ENCODE measurements at places on chromosomes 2 and 18.

DNA sequence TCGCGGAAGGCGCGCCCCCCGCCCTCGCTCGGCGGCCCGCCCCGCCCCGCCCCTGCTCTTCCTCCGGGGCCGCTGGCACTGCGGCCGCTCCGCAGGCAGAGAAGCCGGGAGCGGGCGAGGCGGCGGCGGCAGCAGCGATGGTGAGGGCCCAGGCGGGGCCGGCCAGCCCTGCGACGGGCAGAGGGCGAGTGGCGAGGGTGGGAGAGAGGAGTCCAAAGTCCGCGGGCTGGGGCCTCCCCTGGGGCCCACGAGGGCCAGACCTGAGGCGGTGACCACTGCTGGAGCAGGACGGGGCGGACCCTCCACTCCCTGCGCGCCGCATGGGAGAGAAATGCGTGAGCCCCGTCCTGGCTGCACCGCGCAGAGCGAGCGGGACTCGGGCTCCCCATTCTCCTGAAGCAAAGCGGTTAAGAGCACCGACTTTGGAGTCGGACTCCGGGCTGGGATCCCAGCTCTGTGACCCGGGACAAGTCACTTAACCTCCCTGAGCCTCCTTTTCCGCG is at the start of gene VAMP5:
Gene VAMP5 (plus strand): TSS at position 78 of the 503 bp plus-strand sequence. CDS start 60 bp downstream, at position 138.
- DNase-seq = no peak

- DNase-seq = no peak
These were observed 186.4 kb upstream of the COL3A1 start for GRCh38 chr2:188787658-188788240.

DNA sequence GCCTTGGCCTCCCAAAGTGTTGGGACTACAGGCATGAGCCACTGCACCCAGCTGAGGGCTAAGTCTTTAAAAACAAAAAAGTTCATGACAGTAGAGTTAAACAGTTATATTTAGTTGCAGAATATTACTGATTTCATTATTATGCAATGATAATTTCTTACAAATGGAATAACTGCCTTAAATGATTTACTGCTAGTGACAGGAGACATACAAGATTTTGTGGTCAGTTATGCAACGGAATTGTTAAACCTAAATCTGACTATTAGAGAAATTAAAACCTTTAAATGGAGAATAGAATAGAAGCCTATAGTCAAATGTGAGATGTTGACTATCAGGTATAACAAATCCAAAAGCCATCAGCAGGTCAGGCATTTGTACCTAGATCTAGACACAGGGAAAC is 10.3 kb upstream of the DNAJC10 start:
- DNase-seq = no peak

DNA sequence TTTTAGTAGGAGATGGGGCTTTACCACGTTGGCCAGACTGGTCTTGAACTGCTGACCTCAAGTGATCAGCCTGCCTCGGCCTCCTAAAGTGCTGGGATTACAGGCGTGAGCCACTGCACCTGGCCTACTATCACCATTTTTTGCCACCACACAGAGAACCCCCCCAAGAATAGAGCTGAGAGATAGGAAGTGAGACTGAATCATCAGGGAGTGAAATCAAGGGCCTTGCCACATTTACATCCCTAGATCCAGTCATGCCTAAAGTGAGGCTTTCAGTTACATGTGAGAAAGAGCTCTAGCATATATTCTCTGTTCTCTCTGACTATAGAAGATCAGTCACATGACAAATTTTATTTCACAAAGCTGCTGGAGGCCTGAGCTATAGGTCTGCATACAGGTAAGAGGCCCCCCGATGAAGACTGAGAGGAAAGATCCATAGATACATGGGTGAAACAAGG is 28.0 kb upstream of the KCMF1 start:
- no peak for DNase-seq

- no peak for DNase-seq
These were observed 41.3 kb downstream of the BCL11A start for GRCh38 chr2:60512062-60512622.

DNA sequence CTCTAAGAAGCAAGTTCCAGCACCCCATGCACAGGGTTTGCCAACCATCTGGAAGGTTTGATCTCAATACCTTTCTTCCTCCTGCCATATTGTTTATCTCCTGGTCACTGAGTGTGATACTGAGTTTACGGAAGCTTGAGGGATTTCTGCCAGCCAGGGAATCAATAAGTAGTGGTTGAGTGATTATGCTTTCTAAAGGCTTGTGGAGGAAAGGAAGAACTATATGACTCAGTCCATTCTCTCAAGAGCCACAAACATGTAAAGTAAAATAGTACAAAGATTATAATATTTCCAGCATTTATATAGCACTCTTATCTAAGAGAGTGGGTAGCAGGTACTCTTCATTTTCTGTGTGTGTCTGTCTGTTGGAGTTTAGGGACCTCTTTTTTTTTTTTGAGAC is 49.2 kb downstream of the SLC4A3 start:
- DNase-seq = no peak

GRCh38 chr2:223797811-223798721 is 39.3 kb downstream of the AP1S3 start:
- DNase-seq = no peak

DNA sequence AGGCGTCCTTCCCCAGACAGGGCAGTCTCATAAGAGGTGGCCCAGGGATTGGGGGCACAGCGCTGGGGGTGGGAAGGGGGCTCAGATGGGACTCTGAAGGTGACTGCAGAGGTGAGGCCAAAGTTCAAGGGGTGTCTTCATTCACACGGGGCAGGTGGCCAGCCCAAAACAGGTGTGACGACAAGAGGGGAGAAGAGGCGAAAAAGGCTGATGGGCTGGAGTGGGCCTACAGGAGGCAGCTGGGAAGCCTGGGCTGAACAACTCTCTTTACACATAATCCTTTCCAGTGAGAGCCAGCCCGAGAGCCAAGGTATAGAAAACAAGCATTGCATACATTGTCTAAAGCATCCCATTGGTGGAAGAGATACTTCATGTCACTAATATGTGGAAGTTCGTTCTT is 130.9 kb upstream of the ASB18 start:
- no peak for DNase-seq

- DNase-seq = no peak
These were observed 178.7 kb downstream of the CLIP4 start for GRCh38 chr2:29293830-29294438.

DNA sequence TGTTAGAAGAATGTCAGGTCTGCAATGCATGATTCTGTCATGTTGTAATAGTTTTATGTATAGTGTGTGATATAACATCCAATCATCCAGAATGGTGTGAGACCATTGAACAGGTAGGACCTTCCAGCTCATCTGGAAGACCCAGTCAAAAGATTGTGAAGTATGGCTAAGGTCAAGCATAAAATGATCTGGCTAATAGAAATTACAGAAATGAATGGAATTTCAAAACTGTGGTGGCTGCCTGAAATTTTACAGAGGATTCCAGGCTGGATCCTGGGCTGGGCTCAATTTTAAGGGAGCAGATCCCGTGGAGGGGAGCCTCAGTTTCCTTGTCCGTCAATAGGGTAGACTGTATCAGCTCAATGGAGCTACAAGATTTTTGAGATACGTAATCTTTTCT is 39.1 kb downstream of the ACKR3 start:
- no peak for DNase-seq

DNA sequence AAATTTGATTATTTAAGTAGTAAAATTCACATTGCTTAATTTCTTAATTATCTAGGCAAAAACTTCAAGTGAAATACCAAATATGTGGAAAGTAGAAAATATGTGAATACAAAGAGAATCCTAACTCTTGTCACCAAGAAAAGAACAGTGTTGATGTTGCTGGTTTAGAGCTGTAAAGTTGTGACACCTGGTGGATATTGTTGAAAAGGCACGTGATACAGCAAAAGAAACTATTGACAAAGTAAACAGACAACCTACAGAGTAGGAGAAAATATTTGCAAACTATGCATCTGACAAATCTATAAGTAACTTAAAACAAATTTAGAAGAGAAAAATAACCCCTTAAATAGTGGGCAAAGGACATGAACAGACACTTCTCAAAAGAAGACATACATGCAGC is 25.6 kb upstream of the ZC3H15 start:
- DNase-seq = no peak

DNA sequence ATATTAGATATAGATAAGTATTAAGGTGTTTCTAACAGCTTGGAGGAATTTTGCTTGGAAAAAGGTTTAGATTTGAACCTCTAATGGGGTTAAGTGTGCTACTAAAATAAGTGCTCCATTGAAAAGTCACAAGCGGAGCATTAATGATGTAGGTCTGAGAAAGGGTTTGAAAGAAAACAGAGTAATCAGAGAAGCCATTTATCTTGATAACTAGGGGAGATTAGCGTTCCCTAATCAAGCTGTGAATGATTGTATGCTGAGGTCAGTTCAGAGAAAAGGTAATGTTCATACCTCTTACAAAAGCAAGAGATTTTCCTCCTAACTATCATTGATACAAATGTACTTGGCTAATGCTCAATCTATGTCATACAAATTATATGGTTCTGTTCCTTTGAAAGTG is 1.5 kb downstream of the ARHGAP25 start:
- DNase-seq = no peak

GRCh38 chr18:55149994-55150393 is 190.7 kb upstream of the CCDC68 start:
- DNase-seq = no peak

- DNase-seq = no peak
These were observed 215.1 kb downstream of the DYSF start for GRCh38 chr2:71668326-71669057.

DNA sequence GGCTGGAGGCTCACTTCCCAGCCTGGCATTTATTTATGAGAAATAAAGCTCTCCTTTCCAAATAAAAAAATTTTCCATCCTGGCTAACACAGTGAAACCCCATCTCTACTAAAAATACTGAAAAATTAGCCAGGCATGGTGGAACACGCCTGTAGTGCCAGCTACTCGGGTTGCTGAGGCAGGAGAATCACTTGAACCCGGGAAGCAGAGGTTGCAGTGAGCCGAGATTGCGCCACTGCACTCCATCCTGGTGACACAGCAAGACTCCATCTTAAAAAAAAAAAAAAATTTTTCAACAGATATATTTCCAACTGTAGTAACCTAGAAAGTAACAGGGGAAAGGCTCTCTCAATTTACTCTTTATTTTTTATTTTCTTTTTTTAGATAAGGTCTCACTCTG is 6.1 kb upstream of the PCBP1 start:
- no peak for DNase-seq

- DNase-seq = no peak
These were observed 18.2 kb downstream of the NRP2 start for GRCh38 chr2:205700331-205701132.

GRCh38 chr2:25174192-25174861 is 5.9 kb upstream of the POMC start:
- no peak for DNase-seq

DNA sequence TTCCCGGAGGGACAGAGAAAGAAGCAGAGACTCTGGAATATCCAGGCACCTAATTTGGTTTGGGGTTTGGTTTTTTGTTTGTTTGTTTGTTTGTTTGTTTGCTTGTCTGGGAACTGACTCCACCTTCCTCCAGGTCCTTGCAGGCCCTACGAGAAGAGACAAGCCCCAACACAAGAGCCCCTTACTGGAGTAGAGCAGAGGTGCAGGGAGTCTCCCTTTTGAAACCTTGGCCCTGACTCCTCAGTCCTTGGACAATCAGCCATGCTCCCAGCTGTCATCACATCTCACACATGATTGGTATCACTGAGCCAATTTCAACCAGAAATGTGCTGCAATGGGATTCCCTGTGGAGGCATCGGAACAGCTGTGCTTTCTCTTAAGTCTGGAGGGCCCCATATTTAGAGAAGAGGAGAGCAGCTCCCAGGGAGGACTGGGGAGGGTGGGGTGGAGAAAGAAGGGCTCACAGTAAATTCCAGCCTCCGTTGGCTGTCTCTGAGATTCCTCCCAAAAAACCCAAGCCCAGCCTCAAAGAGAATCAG is 279.9 kb upstream of the NCKAP5 start:
- no peak for DNase-seq

DNA sequence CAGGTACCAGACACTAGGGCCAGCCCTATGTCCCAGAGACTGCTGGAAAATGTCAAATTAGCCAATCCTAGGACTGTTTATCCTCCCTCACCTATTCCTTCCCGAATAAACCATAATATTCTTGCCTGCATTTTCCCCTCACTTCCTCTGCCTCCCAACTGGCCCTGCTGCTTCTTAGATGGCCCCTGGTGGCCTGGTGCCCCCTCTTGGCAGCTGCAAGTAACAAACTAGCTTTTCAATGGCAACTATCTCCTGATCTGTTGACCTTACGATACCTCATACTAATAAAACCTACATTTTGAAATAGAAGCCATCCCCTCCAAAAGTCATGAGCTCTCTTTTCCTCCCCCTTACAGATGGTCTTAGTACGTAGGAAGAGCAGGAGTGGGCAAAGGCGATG is 132.0 kb downstream of the ALPK2 start:
- no peak for DNase-seq

- DNase-seq = no peak
These were observed 86.6 kb upstream of the NXPH2 start for GRCh38 chr2:138866797-138867196.

- no peak for DNase-seq
These were observed 153.5 kb downstream of the ANTXR1 start for GRCh38 chr2:69166465-69166811.

- peak; percentile 50 for DNase-seq
These were observed 1.8 kb downstream of the FBXO48 start for GRCh38 chr2:68465081-68465916.
